ENCODE measurements at places on chromosomes 16 and 17. TPM values are rescaled to one million over a fixed set of nuclear protein-coding genes. Genes with fewer than 3 reads are reported as not detected.

- DNase-seq: peak; percentile 55
Observed at GRCh38 chr16:20383106-20384029, 21.2 kb downstream of the PDILT start.

NGFR gene
- total RNA-seq: 40.2 TPM

GRCh38 chr17:27550291-27550930 lies 80.6 kb upstream of the LGALS9 start:
- DNase-seq: no peak

DNA sequence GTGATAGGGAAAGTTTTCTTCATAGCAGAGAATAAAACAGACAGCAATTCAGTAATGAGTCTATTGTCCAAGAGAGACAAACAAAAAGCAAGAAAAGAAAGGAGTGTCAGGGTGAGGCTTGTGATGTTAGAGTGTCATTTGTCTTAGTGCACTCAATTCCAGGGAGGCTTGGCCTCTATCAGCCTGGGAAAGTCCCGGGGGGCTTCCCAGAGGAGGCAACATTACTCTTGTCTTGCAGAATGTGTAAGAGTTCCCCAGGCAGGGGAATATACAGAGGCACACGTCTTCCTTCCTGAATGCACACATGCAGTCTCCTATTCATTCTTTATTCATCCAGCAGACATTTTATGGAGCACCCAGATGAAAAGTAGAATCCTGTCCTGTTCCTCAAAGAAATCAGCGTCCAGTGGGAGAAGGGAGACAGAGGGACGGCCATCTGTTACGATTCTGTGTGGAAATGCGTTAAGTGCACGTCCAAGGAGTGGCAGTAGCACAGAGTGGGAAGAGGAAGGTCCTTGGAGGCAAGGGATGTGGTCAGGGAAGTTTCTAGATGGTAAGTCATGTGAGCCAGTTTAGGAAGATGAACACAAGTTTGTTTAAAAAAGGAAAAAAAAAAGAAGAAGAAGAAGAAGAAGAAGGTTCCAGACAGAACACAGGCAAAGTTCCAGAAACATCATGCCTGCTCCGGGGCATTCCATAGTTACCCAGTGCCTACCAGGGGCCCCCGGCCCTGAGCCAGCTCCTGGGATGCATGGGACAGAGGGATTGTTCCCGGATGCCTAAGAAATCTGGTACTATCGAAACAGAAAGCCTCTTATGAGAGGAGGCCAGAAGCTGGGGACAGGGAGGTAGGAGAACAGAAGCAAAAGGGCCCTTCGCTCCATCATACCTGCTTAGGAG lies 21.1 kb downstream of the CACNG4 start:
- DNase-seq: no peak

EFCAB5 gene
- 0.06 TPM for total RNA-seq

- DNase-seq: no peak
Observed at GRCh38 chr16:20901068-20901435, 481 bp downstream of the LYRM1 start.
